ENCODE measurements at places on chromosomes 1 and 21.

GRCh38 chr1:151491641-151492040 lies 19.5 kb upstream of the CGN start:
- DNase-seq, result no peak

- no peak for DNase-seq
Measured at GRCh38 chr1:173863224-173864161, 4.3 kb downstream of the GAS5 start.

- DNase-seq, result no peak
Measured at GRCh38 chr1:76021846-76022245, 52.7 kb upstream of the ST6GALNAC3 start.

GRCh38 chr1:54857746-54858561 lies 29.0 kb downstream of the DHCR24 start:
- no peak for DNase-seq

- no peak for DNase-seq
Measured at GRCh38 chr1:4301007-4301406, 353.4 kb upstream of the AJAP1 start.

DNA sequence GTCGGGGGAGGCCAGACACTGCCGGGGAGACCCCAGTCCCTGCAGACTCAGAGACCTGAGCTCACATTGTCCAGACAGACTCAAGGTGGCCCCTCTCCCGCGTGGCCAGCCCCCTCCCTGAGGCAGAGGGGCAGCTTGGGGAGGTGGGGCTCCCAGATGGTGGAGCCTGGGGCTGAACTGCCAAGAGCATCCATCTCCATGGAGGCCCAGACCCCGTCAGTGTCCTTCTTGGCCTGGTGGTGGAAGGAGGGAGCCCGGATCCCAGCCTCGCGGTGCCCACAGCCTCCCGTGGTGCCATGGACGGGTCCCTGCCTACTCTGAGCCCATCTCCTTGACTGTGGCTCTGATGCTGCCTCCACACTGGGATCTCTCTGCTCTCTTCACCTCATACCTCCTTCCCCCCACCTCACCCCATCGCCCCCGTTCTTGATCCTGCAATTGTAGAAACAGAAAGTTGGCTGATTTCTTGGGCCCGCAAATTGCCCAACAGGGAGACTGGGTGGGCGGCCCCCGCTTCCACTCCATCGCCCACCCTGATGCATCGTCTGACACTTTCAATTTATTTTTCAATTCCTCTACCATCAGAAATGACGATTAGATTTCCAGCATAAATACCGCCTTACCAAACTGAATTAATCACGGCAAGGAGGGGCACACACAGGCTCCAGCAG lies 348.9 kb downstream of the MATN1 start:
- peak; percentile 27 for DNase-seq

DNA sequence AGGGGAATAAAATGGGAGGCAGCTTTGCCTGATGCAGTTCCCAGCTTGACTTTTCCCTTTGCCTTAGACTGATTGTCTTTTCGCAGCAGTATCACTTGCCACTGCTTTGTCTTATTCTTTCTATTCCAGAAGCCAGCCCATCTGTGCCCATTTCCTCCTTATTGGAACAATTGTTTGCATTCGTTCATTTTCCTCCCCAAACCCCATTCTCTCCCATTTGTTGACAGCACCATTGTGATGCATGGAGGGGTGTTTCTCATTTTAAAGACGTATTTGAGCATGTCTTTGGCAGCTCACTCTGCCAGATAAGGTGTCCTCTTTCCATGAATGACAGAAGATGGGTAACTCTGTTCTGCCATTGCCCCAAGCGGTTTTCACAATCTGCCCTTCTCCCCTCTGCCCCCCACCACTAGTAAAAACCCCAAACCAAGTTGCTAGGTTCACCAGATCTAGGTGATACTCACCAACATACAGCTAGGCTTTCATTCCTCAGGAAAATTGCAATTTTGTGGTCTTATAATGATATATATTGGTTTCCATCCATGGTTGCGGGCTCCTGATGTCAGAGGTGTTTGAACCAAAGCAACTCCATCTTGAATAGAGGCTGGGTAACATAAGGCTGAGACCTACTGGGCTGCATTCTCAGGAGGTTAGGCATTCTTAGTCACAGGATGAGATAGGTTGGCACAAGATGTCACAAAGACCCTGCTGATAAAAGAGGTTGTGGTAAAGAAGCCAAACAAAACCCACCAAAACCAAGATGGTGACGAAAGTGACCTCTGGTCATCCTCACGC lies 30.8 kb downstream of the SERBP1 start:
- DNase-seq, result no peak

Data from RWPE2 (cell line).